SK-MEL-5 (cell line): ENCODE measurements at places on chromosomes 2 and 18.

DNA sequence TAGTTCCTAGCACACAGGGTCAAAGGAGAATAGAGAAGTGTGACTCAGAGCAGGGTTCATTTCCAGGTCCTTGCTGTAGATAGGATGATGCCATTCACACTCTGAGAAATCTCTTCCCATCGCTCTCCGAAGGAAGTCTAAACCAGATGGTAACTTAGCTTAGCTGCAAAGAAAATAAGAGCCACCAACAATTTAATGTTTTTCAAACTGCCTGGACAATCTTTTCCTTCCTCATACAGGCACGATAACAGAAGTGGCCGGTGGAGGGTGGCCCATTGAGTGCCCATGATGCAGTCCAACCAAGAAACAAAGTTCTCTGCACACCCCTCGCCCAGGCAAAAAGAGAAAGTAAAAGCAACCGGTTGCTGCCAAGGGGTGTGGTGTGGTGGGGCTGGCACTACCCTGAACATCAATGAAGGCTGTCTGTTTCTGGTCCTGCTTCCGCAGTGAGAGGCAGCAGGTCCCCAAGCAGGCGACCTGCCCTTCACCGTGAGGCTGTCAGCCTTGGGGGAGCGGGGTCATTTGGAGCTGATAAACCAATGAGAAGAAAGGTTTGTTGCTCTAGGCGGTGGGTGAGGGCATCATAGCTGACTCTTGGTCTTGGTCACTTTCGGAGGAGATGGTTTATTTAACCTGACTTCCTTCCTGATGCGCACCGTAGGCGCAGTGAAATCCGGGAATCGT is 105.6 kb upstream of the CD302 start:
- no peak for DNase-seq

DNA sequence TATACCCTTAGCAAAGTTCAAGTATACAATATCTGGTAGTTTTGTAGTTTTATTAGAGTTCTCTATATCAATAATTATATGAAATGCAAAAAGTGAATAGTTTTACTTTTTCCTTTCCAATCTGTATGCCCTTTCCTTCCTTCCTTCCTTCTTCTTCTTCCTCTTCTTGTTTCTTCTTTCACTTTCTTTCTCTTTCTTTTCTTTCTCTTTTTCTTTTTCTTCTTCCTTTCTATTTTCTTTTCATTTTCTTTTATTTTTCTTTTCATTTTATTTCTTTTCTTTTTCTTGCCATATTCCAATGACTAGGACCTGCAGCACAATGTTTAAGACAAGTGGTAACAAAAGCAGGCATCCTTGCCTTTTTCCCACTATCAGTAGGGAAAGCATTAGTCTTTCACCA is 59.8 kb downstream of the CCDC68 start:
- DNase-seq: no peak

DNA sequence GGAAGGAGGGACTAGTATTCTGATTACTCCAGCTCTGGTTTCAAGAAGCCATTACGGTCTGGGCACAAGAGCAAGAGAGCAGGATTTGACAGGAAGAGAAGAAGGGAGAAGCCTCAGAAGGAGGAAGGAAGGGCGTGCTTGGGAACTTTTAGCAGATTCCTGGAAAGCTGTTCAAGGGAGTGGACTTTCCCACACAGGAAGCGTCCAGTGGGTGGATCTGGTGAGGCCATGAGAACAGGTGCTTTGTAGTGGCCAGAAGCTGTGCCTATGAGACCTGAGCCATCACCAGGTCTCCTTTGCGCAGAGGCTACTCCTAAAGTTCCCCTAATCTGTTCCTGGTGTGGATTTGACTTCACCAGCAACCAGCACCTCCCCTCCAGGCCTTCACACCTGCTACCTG is 62.3 kb downstream of the CD226 start:
- no peak for DNase-seq

DNA sequence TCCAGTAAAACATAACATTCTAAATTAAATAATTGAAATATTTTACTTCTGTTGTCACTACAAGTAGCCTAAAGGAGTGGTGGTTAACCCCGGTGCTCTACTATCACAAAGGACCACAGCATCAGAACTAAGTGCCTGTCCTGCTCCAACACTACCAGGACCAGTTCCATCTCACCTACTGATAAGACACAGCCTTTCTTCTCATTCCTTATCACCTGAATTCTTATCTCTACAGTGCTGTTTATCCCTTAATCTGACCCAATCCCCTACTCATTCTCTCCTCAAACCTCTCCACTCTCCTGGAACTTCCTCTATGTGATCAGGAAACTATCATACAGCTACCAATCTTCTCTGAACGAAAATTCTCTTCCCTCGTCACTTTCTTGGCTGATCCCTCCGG is 80.2 kb downstream of the ITSN2 start:
- DNase-seq: no peak

DNA sequence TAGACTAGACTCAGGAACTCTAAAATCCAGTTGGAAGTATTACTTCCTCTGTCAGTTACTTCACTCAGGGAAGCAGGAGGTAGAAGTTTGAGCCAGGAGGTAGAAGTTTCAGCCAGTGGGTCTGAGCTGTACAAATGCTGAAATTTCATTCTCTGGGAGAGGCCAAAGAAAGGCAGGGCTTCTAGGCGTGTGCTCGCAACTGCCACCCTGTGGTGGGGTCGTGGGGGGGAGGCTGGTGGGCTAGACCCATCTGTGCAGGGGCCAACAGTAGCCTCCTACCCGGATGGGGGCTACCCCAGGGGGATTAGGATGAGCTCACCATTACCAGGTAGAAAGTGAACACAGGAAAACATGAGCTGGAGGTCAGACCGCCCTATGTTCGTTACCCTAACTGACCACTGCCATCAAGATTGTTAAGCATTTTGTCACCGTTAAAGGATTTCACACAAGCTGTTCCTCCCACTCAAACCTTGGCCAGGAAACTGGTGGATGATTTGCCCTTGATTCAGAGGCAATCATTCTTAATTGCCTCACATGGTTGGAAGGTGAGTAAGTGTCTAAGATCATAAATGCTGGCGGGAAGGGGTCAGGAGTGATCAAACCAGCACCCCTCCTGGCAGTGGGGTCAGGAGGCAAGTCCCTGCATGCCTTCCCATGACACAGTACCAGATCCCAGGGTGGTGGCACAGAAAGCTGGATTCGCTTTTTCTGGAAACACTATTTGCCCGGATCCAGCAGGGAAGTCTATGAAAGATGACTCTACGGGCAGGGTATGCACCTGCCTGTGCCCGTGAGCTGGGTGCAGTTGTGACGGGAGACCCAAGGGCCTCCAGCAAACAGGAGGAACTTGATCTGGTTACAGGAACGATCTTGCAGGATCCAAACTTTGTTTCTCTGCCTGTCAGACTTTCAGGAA is 5.2 kb upstream of the FHL2 start:
- DNase-seq: no peak

GRCh38 chr2:160870729-160871465 is 289.3 kb upstream of the TANK start:
- no peak for DNase-seq

- no peak for DNase-seq
Measured at GRCh38 chr18:69097349-69097748, 299.5 kb downstream of the CCDC102B start.

GRCh38 chr2:56286936-56287335 is 103.1 kb downstream of the CCDC85A start:
- DNase-seq: no peak

GRCh38 chr2:222592176-222592575 is 63.7 kb downstream of the FARSB start:
- DNase-seq: no peak

DNA sequence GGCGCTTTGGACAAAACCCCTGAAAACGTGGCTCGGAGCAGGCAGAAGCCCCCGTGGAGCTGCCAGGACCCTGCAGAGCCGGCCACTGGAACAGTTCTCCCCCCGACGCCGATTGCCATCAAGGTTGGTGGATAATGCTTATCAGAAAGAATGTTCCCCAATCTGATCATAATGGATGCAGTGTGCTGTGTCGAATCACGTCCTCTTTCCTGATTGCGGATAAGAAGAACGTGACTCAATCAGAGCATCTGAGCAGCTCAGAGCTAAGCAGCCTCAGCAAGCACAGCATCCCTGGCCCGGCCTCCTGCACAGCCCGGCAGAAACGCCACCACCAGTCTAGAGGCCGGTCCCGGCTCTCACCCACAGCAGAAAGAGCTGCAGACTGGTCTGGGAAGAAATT is 488.0 kb downstream of the EIPR1 start:
- DNase-seq: no peak

DNA sequence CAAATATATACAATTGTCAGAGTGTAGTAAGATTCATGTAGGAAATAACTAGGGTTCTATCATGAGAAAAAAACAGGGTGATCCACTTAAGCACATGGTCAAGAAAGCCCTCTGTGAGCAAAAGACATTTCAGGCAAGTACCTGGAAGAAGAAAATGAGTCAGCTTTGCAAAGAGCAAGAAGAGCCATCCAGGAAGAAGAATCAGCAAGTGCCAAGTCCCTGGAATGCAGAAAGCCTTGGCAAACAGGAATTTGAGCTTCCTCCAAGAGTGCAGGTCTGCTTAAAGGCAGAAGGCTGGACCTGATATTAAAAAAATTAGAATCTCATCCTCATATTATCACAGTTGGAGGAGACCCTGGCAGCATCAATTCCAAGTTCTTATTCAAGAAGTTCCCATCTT is 188.5 kb upstream of the CELF4 start:
- DNase-seq: no peak

GRCh38 chr2:215066124-215066523 is 72.3 kb downstream of the ABCA12 start:
- DNase-seq: no peak

GRCh38 chr18:75211002-75211621 is 515 bp downstream of the TSHZ1 start:
- no peak for DNase-seq

DNA sequence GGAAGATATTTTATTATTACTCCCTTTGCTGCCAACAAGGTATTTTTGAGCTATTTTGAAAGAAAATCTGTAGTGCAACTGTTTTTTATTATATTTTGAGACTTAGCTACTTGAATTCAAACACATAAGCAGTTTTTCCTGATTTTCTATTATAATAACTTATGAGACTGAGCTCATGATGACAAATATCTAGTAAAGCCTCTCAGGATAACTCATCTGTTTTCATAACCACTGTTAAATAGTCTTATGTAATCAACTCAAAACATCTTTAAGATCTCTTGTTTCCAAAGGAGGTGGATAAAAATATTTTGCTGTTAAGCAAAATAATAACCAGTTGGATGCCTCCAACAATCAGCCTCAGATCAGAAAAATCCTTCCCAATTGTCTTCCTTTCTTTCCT is 21.9 kb upstream of the PPP1CB start:
- DNase-seq: no peak

GRCh38 chr2:23381485-23381884 is 3.5 kb upstream of the KLHL29 start:
- no peak for DNase-seq

GRCh38 chr18:52903857-52904256 is 563.9 kb downstream of the DCC start:
- DNase-seq: peak; percentile 64

GRCh38 chr18:55256929-55257289 is 297.6 kb upstream of the CCDC68 start:
- no peak for DNase-seq

DNA sequence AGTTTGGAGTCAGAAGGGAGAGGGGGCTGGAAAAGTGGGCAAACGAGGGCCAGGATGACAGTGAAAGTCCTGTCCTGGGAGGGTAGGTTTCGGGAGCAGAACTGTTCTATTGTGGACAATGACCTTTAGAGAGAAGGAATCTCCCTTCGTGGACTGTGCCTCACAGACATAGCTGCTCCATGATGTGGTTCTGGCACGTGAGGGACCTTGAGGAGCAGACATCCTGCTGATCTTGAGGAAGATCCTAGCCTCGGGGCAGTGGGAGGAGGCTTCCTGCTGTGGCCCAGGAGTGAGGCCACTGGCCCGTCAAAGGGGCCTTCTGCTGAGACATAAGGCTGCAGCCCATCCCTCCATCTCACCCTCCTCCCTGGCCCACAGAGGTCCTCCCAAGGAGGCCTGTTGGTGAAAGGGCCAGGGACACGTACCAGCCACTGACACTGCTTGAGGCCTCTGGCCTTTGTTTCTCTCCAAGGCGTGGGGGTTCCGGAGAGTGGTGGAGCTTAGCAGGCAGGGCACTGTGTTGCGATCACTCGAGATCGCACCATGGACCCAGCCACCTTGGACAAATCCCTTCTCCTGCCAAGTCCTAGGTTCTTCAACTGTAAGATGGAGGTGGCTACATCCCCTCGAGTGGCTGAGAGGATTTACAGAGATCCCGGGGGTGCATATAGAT is 167.2 kb downstream of the CELF4 start:
- peak; percentile 71 for DNase-seq

DNA sequence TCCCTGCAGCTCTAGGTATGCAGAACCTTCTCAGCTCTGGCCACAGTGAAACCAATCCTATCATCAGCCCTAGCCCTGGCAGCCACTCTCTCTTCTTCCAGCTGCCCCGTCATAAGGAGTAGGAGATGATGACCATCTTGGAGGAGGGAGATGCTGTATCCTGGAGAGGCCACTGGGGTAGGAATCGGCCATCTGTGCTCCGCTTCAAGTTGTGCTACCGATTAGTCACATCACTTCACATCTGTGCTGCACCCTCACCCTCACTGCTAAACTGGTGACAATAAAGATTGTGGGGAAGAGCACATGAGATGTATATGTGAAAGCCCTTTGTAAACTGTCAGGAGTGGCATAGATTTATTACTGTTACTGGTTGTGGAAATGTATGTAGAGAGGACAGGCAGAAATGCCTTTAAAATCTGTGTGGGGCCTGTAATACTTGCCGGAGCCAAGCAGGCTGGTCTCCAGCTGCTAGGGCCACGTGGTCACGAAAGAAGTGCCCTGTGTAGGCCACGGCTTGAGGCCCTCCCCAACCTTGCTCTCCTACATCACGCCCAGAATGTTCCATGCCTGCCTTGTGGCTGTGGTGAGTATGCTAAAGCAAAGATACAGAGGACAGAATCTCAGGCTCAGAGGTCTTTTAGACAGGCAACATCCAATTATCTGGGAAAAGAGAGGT is 236.8 kb downstream of the CLIP4 start:
- DNase-seq: no peak

DNA sequence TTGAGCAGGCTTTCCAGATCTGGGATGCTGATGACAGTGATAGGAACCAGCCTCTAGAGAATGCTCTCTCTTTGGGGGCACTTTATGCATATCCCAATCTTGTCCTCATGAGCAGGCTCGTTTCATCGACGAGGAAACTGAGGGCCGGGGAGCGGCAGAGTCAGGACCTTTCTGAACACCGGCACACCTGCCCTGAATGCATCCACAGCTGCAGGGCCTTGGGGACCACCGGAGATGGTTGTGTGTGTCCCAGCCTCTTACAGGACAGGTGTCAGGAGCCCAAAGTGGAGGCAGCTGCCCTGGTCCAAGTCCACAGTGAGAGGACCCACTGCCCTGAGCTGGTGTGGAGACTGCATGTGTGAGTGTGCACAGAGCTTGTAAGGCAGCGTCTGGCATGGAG is 47.6 kb upstream of the FAHD2A start:
- DNase-seq: no peak
